ENCODE measurements at places on chromosomes 2 and 18. TPM values are rescaled to one million over a fixed set of nuclear protein-coding genes. Genes with fewer than 3 reads are reported as not detected.

GRCh38 chr2:174748948-174749347 lies 15.3 kb downstream of the CHRNA1 start:
- DNase-seq: no peak

GRCh38 chr2:217066510-217067270 lies 206.8 kb upstream of the TNP1 start:
- no peak for DNase-seq

DNA sequence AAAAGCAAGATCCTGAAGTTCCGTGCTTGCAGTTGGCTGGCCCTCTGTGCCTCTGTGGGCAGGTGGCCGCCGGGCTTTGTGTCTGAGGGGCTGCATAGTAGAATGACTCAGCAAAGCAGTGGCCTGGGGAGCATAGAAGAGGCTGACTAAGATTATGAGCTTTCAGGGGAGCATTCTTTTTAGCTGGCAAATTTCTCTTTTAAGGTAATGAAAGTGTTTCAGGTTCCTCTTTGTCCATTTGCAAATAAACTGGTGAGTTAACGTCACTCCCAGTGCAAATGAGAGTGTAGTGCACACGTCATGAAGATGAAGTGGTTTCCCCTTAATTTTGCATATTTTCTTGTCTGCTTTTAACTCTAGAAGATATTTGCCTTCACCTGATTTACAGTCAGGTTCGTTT lies 98.6 kb downstream of the BCL2L11 start:
- DNase-seq: no peak

GRCh38 chr2:112813280-112813966 lies 23.2 kb downstream of the IL1B start:
- no peak for DNase-seq

- DNase-seq: no peak
Observed at GRCh38 chr18:33540392-33540791, 37.6 kb upstream of the ASXL3 start.

DNA sequence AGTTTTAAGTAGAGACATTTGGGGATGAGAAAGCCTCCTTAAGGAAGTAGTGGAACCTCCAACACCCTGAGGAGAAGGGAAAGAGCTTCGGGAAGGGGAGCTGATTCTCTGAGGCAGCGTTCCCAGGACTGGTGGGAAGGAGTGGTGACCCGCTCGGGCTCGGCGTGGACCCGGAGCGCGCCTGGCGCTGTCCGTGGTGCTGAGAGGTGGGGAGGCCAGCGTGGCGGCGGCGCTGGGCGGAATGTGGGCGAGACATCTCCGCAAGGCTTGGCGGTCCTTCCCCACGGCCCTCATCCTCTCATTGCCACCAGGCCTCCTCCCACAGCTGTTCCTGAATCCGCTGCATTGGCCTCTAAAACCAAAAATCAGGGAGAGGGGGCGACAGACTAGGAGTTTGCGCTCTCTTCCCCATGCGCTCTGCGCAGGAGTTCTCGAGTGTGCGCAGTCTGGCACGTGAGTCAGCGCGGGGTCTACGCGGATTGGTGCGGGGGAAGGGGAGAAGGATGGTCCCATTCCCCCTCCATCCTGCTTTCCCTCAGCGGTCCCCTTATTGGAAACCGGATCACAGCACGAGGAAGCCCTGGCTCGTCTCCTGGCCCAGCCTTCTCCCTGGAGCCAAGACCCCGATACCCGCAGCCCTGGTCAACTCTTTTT lies 857 bp downstream of the RESP18 start:
- DNase-seq: peak; percentile 52

DNA sequence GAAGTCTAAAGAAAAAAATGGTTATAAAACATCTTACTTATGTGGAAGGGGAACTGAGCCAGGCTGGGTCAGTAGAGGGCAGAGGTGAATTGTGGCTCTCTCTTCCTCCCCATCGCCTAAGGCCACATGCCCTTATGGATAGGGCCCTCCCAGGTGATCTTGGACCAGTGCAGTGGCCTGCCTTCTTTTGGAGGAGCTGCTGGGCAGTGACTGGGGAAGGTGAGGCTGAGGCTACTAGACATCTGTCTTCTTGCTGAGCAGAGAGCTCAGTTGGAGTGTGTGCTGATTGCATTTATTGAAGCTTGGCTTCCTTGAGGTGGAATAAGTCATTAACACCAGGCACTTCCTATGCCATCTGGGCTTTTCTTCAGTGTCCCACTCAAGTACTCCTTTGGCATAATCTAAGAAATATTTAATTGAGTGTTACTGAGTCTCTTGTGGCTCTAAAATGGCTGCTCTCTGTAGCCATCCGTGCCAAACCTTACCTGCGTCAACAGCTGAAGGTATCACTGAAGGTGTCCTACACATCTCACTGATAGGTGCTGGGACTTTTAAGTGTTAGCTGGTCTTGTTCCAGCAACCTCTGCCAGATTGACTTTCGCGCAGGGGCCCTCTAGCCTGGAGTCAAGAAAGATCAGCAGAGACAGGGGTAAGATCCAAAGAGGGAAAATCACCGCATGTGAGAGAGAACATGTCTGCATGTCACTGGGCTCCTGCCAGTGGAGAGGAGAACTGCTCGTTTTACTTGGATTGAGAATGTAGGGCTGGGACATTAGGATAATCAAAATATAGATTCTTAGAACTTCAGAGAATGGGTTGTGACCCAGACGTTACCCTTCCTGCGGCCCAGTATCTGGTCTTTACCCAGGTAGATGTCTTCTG lies 256.1 kb downstream of the LTBP1 start:
- DNase-seq: no peak

DNA sequence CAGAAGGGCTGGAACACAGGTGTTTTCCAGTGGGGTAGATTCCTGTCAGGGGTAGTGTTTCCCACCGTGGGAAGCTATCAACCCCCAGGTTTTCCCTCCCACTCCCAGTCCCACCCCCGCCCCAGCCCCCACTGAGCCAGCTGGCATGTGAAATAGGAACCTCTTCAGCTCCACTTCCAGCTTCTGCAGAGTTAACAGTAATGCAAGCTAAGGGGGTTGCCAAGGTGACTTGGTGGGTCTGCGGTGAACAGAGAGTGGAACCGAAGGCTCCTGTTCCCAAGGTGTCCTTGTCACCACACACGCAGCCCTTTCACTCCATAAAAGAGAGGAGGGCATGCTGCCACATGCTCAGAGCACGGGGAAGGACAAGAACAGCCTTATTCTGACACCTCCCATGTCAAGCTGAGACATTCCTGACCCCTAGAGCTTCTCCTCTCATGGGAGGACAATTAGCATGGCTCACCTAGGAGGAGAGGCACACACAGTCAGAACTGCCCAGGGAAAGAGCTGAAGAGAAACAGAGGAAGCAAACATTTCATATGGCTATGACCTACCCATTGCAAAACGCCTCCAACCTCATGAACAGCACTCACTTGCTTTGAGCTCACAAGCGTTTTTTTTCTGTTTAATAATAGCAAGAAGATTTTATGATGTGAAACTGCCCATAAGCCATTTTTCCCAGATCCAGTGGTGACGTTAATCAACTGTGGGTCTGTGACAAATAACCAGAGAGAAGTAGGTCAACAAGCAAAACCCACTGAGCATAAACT lies 39.8 kb upstream of the TBC1D8 start:
- peak; percentile 46 for DNase-seq

DNA sequence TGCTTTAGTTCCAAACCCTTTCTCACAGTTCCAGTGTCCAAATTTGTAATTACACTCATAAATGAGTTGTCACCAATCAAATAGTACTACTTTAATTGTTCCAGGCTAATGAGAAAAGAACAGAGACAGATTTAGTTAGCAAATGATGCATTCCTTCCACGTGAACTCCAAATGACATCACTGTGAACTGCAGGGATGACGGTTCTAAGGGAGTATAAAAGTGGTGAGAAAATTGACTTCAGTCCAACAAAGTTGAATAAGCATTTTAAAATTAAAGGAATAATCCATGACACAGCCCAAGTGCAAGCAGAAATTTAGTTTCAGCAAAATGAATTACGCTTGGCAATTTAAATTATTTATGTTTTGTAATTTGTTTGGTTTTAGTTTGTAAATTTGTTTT lies 102.0 kb upstream of the LRATD1 start:
- DNase-seq: no peak

- no peak for DNase-seq
Observed at GRCh38 chr2:236636261-236636660, 66.6 kb downstream of the ACKR3 start.

SKOR2 gene
- polyA plus RNA-seq: 0.03 TPM

OSBPL1A gene
- polyA plus RNA-seq: 46.5 TPM

GAL3ST2 gene
- 0.88 TPM for polyA plus RNA-seq

All from renal pelvis (tissue), 12 donors.